HepG2 (cell line): ENCODE measurements at places on chromosomes 11 and 22. TPM values are rescaled to one million over a fixed set of nuclear protein-coding genes. Genes with fewer than 3 reads are reported as not detected.

GRCh38 chr11:76830639-76831327 lies 29.9 kb upstream of the ACER3 start:
- DNase-seq: no peak

The APOBEC3C gene
- total RNA-seq: 8.9 and 10.8 TPM in 2 replicates

The TYMP gene
- 2.3 and 3.9 TPM in 2 replicates for total RNA-seq

GRCh38 chr11:85021058-85021457 lies 606.1 kb downstream of the DLG2 start:
- DNase-seq: no peak

- no peak for DNase-seq
Measured at GRCh38 chr22:48670731-48671130, 1156.9 kb downstream of the BRD1 start.

The OR51B2 gene
- not detected in 2 replicates for total RNA-seq

The OR8A1 gene
- not detected in 2 replicates for total RNA-seq

- no peak for DNase-seq
Measured at GRCh38 chr11:2036863-2037486, 39.3 kb upstream of the H19 start.

- peak; percentile 4 for DNase-seq
Measured at GRCh38 chr22:28629420-28630176, 50.0 kb downstream of the TTC28 start.

- no peak for DNase-seq
Measured at GRCh38 chr11:62577046-62577714, 3.5 kb upstream of the EEF1G start.

- DNase-seq: no peak
Measured at GRCh38 chr11:69253028-69253427, 40.9 kb upstream of the MYEOV start.

- no peak for DNase-seq
Measured at GRCh38 chr11:61163714-61164605, 2.7 kb upstream of the VPS37C start.

DNA sequence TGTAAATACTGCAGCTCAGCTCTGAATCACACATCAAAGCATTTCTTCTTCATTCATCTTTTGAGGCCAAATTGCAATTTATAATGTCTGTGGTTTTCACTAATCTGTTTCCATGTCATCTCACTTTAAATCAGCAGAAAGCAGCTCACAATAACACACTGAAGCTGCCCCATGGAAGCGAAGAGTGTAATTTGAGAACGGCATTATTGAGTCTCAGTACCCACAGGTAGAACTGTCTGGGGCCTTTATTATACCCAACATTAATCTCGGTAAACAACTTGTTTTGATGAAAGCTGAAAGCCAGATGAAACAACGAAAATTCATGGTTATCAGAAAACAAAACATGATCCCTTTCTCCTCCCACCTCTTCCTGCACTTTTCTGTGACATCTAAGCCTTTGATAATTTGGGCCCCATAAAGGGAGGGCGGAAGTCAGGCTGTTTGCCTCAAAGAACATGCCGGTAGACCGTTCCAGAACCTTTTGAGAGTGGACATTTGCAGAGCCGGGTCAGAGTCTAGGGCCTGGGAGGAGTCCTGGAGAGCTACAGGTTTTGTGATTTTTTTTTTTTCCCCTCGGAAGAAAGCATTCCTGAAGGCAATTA lies 68.2 kb upstream of the SESN3 start:
- no peak for DNase-seq

DNA sequence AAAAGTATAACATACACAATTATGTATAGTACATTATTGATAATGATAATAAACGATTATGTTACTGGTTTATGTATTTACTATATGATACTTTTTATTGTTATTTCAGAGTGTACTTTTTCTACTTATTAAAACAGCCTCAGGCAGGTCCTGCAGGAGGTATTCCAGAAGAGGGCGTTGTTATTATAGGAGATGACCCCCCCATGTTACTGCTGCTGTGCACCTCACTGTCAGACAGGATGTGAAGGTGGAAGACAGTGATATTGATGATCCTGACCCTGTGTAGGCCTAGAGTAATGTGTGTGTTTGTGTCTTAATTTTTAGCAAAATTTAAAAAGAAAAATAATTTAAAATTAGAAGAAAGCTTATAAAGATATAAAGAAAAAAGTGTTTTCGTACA lies 57.6 kb downstream of the REXO2 start:
- DNase-seq: no peak

DNA sequence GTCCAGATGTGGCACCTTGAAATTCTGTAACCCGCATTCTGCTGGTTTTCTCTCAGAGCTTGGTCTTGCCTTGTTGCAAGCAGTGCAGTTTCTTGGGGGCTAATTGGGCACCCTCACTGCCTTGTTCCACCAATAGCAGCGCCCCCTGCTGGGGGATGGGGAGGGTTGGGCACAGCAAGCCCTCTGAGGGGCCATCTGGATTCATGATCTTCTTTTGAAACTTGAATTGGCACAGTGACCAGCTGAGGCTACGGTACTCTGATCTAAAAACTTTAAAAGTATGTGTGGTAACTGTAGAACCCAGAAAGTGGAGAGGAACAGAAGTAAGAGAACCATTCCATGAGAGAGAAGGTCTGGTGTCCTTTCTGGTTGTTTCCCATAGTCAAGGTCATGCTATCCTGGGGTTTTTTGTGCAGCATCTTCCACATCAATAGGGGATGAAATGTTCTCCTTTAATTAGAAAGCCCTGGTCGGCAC lies 64.2 kb downstream of the MED15 start:
- peak; percentile 16 for DNase-seq

DNA sequence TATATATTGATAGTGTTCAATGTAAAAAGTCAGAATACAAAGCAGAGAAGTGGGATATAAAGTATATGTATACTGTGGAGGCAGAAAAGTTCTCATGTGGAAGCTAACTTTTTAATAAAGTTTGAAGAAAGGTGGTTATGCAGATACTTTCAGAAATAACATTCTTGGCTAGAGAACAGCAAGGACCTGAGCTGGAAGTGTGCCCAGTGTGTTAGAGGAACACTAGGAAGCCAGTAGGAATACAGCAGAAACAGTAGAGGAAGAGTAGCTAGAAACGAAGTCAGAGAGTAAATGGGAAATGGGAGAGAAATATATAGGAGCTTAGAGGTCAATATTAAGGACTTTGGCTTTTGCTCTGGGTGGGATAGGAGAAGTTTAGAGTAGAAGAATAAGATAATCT lies 464.9 kb upstream of the CCDC90B start:
- DNase-seq: no peak

DNA sequence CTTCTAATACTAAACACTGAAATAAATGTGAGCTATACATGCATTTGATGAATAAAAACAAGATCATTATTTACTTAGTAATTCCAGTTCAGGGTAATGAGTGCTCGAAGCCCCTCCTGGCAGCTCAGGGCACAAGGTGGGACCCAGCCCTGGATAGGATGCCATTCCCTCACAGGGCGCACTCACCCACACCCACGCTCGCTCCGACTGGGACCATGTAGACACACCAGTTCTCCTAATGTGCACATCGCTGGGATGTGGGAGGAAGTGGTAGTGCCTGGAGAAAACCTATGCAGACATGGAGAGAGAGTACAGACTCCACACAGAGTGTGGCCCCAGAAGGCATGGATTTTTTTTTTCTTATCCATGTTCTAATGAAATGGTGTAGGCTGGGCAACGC lies 44.5 kb upstream of the RASSF10 start:
- no peak for DNase-seq

DNA sequence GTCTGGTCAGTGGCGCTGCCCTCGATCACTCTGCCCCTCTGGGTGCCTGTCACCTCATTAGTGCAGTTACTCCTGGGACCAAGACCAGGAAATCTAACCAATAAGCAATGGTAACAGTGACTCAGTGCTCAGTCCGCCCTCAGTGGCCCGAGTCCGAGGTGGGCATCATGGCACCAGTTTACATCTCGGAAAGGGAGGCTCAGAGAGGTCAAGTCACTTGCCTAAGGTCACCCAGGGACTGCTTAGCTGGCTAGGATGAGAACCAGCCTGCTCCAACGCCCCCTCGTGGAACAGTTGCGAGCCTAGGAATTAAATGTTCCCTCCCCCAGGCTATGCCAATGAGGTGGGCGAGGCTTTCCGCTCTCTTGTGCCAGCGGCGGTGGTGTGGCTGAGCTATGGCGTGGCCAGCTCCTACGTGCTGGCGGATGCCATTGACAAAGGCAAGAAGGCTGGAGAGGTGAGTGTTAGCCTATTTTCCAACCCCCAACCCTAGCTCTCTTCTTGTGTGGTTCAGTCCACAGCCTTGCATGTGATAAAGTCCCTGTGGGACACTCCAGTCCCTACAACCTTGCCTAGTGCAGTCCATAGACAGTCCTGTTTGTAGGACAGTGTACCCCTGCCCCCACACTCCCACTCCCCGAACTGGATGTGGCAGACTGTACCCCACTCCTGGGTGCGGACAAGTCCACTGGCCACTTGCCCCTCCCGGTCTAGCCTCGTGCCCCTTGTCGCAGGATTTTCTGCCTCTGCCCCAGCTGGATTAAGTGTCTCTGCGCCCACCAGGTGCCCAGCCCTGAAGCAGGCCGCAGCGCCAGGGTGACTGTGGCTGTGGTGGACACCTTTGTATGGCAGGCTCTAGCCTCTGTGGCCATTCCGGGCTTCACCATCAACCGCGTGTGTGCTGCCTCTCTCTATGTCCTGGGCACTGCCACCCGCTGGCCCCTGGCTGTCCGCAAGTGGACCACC lies 1.1 kb downstream of the MTFP1 start:
- DNase-seq: peak; percentile 70

GRCh38 chr11:82080160-82080559 lies 653.5 kb downstream of the FAM181B start:
- no peak for DNase-seq

DNA sequence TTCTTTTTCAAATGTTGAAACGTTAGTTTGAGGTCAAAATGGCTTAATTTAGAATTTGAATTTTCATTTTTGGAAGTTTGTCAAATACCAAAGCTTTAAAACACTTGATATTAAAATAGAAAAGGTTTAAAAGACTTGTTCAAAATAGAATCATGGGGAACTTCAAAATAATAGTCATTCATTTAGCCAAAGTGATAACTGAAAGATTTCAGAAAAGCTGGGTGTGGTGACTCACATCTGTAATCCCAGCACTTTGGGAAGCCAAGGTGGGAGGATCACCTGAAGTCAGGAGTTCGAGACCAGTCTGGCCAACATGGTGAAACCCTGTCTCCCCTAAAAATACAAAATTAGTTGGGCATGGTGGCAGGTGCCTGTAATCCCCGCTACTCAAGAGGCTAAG lies 10.9 kb downstream of the GSTP1 start:
- DNase-seq: no peak

DNA sequence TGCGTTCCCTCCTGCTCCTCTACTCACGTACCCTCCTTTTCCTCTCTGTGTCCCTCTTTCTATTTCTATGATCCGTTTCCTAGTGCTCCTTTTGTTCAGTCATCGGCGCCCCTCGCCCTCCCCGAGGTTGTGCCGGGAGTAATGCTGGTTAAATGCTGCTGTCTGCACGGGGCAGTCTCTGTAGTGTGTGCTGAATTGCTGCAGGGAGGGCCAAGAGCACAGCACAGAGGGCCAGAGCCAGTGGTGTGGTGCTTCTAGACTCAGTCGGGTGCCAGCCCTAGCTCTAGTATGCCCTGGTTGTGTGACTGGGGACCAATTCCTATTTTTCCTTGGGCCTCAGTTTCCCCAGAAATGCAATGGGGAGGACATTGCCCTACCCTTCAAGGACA lies 98.3 kb downstream of the PKNOX2 start:
- no peak for DNase-seq

- DNase-seq: no peak
Measured at GRCh38 chr11:29163231-29163630, 853.6 kb downstream of the KCNA4 start.

GRCh38 chr11:101915791-101916291 lies 481 bp downstream of the ANGPTL5 start:
- DNase-seq: no peak

GRCh38 chr11:83835423-83835822 lies 549.3 kb upstream of the CCDC90B start:
- DNase-seq: no peak

GRCh38 chr11:17408641-17409040 lies 20.2 kb upstream of the KCNJ11 start:
- DNase-seq: no peak

GRCh38 chr11:65204143-65204542 lies 22.4 kb downstream of the CAPN1 start:
- no peak for DNase-seq

DNA sequence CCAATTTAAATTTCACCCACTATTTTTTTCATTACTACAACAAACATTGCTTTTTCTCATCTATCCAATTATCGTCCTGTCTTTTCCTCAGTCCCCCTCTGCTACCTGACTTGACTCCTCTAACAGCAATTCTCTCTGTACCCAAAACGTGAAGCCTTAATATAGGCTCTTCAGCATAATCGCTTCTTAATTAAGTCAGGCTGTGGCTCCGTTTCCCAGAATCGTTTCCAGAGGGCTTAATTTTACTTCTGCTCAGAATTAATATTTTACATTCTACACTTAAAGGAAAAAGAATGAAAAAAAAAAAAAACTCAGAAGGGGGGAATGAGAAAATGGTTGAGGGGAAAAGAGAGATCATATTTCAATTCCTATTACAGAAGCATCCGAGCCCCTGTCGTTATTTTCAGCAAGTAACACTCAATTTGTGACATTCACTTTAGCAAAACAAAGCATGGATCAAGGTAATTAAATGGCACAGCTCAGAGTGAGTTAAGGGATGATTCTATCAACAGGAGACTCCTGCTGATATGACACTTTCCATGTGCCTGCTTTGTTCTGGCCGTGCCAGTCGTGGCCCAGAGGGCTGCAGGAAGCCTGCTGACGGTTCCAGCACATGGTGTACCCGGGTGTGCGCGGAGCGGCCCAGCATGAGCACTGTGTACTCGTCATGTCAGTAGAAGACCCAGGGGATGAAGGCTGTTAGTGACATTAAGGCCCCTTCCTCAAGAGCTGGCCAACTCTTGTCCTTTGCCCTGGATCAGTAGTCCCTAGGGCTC lies 272.5 kb downstream of the NTM start:
- DNase-seq: no peak

The C11orf42 gene
- not detected in 2 replicates for total RNA-seq
